ENCODE measurements at places on chromosomes 2 and 18.

DNA sequence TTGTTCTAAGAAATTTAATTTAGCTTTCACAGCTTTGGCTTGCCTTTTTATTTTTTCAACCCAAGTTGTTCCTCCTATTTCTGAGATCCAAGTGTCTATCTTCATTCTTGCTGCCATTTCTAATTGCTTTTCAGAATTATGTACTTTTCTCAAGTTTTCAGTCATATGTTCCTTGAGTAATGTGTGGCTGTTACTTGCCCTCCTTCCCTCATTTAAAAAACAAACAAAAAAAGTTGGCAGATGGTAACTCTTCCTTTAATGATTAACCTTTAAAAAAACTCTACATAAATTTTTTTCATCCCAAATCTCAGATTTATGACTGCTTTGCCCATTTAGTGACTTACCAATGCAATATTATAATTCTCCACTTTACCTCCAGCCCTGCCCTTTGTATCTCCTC is 131.3 kb downstream of the GALNT3 start:
- no peak for DNase-seq

- DNase-seq: no peak
These were observed 30.1 kb upstream of the COPS8 start for GRCh38 chr2:237055386-237056100.

DNA sequence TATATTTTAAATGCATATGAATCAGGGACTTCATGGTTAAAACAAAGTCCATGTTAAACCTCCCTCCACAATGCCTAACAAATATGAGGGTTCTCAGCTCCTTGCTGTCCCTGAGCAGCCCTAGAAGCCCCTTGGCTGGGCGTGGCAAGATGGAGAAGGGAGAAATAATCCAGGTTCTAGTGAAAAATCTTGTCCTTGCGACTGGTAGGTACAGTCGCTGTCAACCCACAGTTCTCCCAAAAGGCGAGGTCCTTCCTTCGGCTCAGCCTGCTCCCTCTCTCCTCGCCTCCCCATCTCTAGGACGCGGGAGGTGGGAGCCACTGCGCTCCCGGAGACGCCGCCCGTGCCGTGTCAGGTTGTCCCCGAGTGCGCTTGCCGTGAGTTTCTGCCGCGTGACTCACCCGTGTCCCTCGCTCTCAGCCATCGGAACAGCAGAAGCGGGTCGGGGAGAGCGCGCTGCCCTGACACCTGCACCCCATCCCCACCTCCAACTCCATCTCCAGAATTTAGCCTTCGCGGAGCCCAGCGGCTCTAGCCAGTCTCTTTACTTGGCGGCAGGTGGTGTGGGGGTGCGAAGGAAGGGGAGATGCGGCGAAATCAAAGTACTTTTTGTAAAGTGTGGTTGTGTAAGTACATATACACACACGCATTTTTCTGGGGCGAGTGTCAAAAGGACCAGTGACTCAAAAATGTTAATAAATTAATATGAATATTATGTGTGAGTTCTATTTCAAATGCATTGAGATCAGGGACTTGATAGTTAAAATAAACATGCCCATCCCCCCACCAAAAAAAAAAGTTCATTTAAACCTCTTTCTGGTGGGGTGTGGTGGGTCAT is 65.1 kb upstream of the TMEM17 start:
- DNase-seq: no peak

DNA sequence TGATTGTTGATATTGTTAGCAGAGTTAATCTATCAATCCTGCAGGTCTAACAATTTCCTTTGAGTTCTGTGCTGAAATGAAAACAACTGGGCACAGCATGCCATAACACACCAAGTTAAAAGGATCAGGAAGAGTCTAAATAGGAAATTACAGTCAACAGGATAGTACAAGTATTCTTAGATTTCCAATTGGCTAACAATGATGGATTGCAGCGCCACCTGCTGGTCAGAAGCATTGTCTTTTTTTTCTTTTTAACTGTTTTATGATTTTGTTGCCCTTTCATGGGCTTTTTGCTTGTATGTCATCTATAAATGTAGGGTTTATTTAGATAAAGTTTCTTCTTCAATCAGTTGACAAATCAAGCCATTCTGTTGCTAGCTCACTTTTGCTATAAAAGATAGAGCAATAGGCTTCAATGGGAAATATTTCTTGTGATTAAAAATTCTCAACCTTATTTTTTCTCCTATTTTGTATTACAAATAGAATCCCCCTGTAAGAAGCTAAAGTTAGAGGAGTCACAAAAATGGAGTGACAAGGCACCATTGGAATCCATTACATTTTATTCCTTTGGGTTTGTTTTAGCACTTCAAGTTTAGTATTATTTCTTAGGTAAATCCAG is 40.8 kb upstream of the RPRM start:
- DNase-seq: peak; percentile 50

GRCh38 chr2:238950551-238950950 is 102.7 kb downstream of the TWIST2 start:
- DNase-seq: no peak

DNA sequence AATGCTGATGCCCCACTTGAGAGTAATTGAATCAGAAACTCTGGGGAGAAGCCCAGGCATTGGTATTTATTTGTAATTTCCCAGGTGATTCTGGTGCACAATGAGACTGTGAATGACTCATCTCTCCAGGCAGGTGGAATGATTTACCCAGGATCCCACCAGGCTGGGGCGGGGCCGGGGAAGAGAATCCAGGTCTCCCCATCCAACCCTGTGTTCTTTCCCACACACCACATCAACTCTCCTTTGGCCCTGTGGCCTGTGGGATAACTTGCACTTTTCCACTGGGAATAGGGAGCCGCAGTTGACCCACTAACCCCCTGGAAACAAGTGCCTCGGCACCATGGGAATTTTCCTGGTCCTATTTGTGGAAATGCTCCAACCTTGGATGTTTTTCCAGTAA is 409.8 kb downstream of the ZNF521 start:
- no peak for DNase-seq

- no peak for DNase-seq
These were observed 46.7 kb downstream of the REEP1 start for GRCh38 chr2:86290596-86291327.

DNA sequence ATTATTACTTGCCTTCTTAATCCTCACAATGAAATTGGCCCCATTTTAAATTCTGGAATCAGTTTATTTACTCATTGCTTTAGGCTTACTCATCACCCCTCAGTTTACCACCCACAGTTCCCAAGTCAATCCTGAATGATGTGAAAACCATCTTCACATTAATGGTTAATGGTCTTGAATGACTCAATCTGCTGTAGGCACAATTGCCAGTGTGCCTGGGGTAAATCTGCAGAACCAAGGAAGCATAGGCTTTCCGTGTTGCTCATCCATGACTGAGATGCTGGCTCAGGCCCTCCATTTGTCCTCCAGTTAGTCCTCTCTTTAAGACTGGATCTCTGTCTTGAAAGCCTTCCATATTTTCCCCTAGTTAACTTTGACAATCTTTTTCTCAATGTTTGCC is 164.5 kb downstream of the PMAIP1 start:
- DNase-seq: no peak

DNA sequence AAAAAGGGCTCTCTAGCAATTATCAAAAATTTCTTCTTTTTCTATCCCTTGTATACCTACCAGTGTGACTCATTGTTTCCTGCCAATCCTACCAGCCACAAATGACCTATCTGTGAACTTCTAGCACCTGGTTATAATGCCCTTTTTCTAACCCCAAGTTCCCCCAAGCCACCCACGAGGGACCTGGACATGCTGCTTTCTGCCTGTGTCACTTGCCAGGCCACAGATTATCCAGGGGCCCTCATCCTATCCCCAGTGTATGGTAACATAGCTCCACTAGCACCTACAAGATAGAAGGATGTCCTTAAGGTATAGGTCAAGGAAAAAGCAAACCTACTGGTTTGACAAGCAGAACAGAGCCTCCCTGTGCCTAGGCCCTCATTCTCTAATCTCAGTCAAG is 26.8 kb downstream of the AAK1 start:
- peak; percentile 64 for DNase-seq

DNA sequence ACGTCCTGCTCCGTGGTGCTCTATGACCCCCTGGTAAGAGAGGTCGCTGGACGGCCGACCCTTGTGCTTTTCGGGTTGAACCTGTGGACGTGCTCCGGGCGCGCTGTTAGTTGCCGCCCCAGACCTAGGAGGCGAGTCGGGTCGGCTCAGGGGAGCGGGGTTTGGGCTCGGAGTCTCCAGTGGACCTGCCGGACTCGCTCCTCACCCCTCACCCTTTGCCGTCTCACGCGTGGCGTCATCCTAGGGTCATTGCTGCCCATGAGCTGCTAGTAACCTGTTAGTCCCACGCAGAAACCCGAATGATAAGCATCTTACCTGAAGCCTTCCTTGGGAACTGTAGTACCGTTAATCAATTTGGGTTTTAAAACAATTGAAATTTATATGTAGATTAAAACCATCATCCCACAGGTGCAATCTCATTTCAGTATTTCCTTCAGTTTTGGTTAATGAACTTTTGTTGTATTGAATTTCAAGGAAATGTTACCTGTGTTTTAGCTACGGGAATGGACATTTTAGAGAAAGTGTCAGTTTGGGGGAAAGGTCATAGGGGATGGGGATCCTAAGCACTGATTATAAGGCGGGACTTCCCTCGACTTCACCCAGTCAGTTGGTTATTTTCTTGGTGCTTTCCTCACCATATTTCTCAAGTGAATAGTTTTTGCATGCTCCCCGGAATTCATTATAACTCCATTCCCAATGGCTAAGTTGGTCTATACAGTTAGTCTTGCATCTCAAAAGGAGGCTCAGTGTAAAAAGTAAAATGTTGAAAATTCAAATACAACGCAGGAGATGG is 536 bp downstream of the ELP2 start:
- peak; percentile 7 for DNase-seq

DNA sequence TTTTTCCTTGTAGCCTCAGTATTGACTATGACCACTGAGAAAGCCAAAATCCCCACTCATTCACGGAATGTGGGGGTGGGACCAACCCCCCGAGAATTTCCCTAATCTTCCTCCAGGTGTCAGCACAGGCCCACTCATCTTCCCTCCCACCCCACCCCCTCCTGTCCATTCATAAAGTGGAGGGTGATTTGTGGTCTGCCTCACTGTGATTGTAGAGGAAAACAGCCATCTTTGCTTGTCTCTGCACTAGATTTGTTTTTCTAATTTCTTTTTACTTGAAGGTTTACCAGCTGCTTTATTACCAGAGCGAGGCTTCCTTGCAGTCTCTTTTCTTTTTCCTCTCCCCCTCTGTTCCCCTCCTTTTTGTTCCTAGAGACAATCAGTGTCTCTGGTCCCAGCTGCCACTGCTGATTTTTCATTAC is 171.8 kb downstream of the ICOS start:
- DNase-seq: peak; percentile 82

DNA sequence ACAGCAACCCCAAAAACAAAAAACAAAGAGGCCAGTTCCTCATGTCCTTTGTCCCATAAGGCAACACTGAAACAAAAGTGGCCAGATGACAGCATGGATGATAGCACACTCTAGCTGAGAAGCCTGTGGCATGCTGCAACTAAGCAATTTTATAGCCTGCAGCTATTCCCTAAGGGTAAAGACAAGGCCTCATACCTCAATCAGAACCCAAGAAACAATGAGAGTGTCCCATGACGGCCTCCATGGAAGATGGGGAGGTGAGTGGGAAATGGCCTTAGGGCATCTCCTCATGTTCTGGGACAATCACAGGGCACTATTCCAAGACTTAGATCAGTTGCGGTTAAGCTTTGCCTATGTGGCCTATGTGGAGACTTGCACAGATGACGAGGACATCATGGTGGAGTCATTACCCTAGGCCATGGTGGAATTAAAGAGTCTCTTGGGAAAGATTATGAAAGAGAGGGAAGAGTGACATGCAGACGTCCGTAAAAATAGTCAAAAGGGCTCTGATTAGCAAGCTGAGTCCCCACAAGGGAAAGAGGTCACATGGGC is 103.1 kb downstream of the INO80D start:
- no peak for DNase-seq

GRCh38 chr2:199220920-199221319 is 236.8 kb downstream of the SATB2 start:
- DNase-seq: no peak

GRCh38 chr2:15718103-15718943 is 126.7 kb downstream of the DDX1 start:
- no peak for DNase-seq

DNA sequence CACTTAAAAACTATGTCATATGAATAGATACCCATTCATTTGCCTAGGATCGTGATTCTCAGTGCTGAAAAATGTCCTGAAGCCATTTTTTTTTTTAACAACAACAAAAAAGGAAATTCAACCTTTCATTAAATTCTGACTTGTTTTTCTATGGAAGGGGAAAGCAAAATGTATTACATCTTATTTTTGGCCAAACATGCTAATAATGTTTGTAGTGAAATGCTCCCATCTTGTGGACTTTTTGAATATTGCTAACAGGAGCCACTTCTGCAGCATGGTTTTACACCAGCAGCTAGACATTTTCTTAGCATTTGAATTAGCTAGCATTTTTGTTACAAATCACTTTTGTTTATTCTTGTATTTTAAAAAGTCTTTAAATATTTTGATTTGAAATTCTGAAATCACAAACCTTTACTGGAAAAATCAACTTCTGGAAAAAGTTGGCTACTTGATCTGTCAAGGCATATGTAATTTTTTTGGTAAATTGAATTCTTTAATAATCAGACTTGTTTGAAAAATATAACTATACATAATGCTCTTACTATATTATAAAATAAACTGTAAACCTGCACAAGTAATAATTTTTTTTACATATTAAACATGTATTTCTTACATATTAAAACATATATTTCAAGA is 75.8 kb downstream of the KIDINS220 start:
- DNase-seq: peak; percentile 3

GRCh38 chr2:165743442-165743841 is 50.6 kb downstream of the GALNT3 start:
- DNase-seq: no peak

DNA sequence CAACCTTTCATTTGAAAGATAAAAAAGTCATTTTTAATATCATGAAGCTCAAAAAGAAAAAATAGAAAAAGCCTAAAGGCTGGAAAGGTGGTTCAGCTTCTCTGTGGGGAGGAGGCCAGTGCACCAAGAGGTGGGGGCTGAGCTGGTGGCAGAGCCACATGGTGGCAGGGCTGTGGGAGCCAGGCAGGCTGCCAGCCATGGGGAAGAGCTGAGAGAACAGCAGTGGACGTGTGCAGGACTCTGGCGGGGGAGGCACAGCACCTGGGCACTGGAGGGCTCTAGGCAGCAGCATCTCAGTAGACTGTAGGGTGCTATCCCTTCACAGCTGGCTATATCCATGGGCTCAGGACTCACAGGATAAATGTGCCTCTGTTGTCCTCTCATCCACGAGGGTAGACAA is 47.8 kb downstream of the STK25 start:
- no peak for DNase-seq

- DNase-seq: no peak
These were observed 129.5 kb downstream of the ZNF516 start for GRCh38 chr18:76365561-76365960.

GRCh38 chr2:53622141-53622540 is 145.5 kb upstream of the CHAC2 start:
- no peak for DNase-seq

GRCh38 chr2:186256540-186256939 is 229.5 kb upstream of the ZC3H15 start:
- peak; percentile 10 for DNase-seq

GRCh38 chr2:172113617-172114016 is 10.9 kb upstream of the DLX2 start:
- DNase-seq: no peak
